Stimulated activated CD4-positive, alpha-beta T cell treated with anti-CD3 and anti-CD28 coated beads, Interleukin-4, amount 100 ng/mL, for 48 hours (primary cell): ENCODE measurements at places on chromosomes 4 and X.

DNA sequence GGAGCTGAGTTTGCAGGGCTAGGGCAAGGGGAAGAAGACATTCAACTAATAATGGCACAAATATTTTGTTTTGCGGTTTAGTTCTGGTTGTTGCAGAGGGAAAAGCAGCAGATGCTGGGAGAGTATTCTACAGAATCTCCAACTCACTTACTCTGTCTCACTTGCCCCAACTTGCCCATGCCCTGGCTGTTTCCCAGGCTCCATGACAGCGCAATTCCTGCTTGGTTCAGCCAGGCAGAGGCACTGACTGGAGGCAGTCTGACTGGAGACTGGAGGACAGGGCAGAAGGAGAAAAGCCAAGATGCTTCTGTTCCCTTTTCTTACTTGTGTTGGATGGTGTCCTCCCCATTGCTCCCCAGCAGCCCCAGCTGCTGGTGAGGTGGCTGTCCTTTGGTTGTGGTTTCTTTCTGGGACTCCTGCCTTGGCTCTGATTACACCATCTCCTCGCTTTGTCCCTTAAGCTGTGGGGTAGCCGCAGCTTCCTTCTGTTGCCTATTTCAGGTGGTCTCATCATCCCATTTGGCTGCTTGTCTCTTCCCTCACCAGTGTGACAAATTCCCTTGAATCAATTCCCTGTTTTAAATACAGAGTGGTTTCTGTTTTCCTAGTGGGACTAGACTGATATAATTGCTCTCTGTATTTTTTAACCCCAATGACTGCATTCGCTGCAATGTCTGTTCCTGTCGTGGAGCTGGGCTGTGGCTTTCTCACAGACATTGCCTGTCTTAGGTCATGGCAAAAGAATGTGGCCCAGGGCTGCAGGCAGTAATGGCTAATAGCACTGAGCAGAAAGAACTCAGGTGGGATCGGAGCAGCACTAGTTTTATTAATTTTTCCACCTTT is 24.2 kb upstream of the RASL11B start:
- no peak for DNase-seq

- no peak for DNase-seq
These were observed 12.8 kb downstream of the SCARB2 start for GRCh38 chr4:76200771-76201231.

DNA sequence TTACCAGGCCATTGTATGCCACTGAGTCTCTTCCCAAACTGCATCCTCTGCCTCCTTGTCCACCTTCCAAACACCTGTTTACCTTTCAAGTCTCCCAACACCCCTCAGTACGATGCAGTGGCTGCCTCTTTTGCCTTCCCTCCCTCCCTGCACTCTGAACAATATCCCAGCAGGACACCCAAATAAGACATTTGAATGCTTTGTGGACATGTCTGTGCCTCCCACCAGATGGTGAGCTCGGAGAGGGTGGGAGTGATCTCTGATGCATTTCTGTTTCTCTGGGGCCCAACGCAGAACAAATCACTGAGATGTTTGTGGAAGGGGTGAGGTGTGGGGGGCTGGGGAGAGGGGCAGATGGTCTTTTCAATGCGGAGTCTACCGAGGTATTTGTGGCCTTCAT is 33.4 kb downstream of the PJA1 start:
- DNase-seq = no peak

DNA sequence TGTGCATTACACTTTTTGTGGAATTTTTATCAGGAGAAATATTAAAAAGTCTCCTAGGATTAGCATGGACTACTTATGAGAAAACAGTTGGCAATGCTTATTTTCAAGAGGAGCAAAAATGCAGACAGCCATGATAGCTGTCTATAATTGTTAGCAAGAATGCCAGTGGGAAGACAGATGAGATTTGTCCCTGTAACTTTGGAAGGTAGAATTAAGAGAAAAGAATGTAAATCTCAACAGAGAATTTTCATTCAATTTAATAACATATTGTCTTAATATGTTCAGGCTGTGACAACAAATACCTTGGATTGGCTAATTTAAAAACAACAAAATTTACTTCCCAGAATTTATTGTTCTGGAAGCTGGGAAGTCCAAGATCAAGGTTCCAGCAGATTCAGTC is 349.2 kb downstream of the IQCM start:
- no peak for DNase-seq

- DNase-seq = no peak
These were observed 27.6 kb downstream of the OPRPN start for GRCh38 chr4:70425306-70425705.

DNA sequence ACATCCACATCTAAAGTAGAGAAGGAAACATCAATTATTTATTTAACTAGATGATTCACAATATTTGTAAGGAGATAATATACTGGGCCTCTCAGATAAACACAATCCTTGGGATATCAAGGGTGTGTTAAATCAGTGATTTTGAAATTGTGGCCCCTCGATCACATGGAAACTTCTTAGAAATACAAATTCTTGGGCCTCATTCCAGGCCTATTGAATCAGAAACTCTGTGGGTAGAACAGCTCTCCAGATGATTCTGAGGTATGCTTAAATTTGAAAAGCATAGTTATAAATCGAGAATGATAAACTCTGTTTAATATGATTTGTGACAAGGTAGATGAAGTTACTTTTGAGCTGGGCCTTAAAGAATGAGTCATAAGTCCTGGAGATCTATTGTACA is 64.3 kb upstream of the GPR174 start:
- no peak for DNase-seq

DNA sequence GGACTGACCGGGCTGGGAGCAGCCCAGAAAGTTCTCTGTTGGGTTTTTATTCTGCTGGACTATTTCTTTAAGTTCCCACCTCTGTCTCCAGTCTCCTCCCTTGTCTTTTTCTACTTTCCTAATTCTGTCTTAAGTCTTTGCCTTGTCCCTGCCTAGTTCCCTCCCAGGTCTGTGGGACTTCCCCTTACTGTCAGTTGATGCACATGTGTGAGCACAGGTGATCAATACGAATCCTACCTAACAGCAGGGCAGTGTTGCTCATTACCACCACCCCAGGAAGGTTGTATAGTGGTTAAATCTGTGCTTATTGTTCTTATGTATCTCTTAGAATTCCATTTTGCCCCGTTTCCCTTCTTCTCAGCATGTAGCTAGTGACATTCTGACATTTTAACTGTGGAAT is 62.1 kb downstream of the GALNTL6 start:
- no peak for DNase-seq

- peak; percentile 2 for DNase-seq
These were observed 7.8 kb downstream of the LARP1B start for GRCh38 chr4:128068918-128069317.

- DNase-seq = no peak
These were observed 55.5 kb upstream of the LNX1 start for GRCh38 chr4:53646795-53647194.

- DNase-seq = no peak
These were observed 25.1 kb upstream of the JAKMIP1 start for GRCh38 chr4:6225469-6225868.

DNA sequence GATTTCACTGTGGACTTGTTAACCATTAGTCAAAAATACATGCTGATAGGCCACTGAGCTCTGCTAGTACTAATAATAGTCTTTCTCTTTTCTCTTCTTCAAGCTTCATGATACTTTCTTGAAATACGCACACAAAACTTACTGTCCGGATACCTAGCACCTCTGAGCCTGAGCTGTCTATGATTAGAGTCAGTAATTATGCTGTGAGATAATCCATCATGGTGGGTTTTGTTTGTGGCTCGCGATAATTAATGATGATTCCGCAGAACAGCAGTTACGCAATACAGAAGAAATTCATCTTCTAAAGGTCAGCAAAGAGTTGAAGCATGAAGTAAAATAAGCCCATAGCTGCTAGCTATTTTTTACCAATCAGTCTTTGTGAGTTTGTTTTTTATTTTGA is 511.5 kb upstream of the GALNT7 start:
- no peak for DNase-seq

DNA sequence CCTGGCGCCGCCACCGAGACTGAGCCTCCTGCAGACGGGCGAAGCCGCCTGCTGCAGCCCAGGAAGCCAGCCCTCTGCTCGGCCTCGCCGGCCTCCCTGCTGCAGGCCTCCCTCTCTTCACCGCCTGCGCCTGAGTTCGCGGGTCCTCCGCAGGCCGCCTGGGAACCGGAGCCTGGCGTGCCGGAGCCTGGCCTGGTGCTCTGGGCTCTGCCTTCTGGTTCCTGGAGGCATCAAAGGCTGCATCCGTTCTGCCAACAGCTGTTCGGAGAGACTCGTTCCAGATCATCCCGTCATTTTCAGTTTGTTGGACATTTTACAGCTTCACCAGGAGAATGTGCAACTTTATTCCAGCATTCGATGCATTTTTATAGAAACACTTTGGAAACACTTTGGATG is 178.0 kb downstream of the DCLK2 start:
- DNase-seq = no peak

DNA sequence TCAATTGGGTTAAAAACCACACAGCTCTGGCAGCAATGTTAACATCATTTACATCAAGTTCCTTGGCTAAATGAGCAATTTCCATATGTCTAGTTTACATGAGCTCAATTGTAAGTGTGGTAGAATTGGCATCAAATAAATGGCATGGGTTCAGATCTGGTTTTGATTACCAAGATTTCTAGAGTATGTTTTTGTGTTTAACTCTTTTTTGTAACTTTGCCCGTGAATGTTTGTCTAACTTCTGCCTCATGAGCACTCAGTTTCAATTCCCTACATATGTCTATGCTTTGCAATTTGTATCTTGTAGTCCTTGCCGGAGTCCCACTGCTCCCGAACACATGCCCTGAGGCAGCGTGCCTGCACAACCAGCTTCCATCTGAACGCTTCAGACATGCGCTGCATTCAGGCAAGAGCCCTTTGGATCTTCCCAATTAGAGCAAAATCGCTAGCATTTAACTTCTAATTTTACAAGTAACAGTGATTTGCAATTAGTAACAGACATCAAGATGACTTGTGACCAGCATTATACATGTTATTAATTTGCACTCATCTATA is 644.4 kb downstream of the TRIML1 start:
- DNase-seq = no peak

DNA sequence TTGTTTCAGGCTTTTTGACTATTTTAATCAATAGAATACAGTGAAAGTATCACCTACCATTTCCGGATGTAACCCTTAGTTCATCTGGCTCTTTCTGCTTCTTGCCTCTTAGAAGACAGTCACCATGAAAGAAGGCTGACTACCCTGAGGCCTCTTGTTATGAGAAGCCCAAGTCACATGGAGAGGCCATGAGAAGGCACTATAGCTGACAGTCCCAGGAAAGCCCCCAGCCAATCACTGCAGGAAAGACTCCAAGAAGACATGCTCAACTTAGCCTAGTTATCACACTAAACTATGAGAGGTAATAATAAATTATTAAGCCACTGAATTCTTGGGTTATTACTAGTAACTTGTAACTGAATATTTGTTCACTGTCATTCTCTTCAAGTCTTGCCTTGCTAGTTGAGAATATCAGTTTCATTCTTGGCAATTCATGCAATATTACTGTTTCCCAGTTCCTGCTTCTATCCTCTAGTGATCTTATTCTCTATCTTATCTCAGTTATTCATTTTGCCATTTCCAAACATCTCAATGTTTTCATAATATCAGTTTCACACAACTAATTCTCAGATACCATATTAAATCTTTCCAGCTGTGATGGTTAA is 57.1 kb upstream of the GUCY1A1 start:
- no peak for DNase-seq

GRCh38 chrX:12701628-12702027 is 89.6 kb upstream of the PRPS2 start:
- peak; percentile 14 for DNase-seq

GRCh38 chr4:27720010-27720766 is 859.5 kb downstream of the STIM2 start:
- no peak for DNase-seq

DNA sequence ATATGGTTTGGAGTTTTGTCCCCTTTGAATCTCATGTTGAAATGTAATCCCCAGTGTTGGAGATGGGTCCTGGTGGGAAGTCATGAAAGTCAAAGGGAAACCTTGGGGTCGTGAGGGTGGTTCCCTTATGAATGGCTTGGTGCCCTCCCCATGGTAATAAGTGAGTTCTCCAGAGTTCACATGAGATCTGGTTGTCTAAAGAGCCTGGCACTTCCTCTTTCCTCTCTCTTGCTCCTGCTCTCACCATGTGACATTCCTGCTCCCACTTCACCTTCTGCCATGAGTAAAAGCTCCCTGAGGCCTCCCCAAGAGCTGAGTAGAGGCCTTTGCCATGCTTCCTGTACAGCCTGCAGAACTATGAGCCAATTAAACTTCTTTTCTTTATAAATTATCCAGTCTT is 5.5 kb upstream of the IL15 start:
- DNase-seq = no peak

DNA sequence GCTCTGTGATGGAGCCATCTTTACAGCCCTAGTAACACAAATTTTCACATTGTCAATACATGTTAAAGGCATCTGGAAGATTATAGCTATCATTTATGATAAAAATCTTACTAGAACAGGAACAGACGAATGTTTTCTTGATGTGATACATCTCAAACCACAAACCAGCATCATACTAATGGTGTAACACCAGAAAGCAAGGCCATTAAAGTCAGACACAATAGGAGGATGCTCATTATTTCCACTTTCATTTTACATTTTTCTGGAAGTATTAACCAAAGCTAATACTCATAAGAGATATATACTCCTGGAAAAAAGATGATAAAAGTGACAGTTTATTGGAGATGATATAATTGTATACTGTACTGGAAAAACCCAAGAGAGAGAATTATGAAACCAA is 5.3 kb downstream of the AKAP14 start:
- no peak for DNase-seq

DNA sequence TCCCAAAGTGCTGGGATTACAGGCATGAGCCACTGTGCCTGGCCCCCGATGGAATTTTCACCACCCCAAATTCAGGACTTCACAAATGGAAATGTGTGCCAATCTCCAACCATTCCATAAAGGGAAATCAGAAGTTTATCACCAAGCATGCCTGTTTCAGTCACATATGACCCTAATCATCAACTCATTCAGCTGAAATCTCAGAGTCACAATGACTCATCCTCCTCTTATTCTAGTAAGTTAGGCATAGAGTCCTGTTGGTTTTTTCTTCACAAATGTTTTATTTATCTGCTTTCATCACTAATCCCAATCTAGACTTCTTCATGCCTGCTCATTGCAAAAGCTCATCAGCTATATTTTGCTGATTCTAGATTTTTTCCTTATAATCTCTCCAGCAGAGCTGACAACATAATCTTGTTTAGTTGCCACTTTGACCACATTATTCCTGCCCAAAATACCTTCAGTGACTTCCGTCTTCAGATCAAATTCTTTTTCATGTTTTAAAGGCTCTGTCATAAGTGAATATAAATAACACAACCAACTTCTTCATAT is 83.3 kb downstream of the SLC7A11 start:
- no peak for DNase-seq

- DNase-seq = no peak
These were observed 288.3 kb downstream of the CHIC1 start for GRCh38 chrX:73851014-73852009.

DNA sequence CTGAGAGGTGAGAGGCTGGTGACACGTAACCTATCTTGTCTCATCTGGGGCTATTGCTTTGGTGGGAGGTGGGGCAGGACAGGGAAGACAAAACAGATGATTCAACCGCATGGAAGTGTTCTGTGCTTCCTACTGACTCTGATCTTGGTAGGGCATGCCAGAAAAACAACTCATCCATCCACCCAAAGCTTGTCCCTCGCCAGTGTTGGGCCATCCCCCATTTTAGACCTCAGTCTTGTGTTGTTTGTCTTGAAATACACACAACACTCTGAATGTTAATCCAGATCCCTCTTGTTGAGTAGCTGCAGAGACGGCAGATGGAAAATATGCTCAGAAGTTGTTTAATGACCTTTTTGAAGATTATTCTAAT is 377 bp downstream of the CHRNA9 start:
- no peak for DNase-seq

GRCh38 chrX:10649265-10649664 is 28.9 kb upstream of the MID1 start:
- DNase-seq = no peak
